ENCODE measurements at places on chromosomes 13 and 19.

- no peak for DNase-seq
These were observed 70.0 kb downstream of the ATP11A start for GRCh38 chr13:112759827-112760226.

DNA sequence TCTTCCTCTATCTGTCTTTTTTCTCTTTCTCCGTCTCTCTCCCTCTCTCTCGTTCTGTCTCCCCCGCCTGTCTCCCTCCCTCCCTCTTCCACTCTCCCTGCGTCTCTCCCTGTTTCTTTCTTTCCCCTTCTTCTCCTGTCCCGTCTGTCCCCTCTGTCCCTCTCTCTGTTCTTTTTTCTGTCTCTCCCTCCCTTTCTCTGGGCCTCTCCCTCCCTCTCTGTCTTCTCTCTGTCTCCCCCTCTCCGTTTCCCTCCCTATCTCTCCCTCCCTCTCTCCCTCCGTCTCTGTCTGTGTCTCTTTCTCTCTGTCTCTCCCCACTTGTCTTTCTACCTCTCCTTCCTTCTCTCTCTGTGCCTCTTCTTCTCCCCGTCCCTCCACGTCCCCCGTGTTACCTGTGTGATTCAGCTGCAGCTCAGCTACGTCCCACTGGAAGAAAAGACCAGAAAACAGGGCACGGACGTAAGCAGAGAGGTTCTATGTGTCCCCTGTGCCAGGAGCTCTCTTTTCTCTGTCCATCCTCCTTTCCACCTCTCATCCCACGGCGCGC lies 1.2 kb downstream of the CD70 start:
- no peak for DNase-seq

DNA sequence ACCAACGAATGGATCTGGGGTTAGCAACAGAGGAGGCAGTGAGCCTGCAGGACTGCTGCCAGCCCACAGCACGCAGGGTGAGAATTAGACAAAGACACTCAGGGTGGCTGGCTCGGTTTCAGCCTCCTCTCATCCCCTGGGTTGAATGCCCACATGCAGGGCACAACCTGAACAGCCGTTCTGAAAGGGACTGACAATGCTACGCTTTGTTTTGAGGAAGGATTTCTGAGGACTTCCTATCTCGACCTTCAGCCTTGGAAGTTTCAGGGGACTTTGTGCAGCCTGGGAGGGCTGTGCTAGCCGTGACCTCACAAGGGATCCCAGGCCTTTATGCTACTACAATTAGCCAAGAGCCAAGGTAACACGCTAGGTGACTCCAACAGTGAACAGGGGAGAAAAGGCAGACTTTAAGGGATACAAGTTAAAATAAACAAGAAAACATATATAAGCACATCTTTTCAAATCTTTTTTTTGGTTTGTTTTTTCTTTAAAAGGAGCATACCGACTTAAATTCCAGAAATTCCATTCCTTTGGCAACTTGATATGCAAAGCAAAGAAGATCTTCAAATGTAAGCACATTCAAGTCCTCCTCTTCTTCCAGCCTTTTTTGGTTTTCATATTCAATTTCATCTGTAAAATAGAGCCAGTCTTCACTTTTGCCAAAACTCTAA lies 34.5 kb upstream of the URAD start:
- DNase-seq = peak; percentile 22

DNA sequence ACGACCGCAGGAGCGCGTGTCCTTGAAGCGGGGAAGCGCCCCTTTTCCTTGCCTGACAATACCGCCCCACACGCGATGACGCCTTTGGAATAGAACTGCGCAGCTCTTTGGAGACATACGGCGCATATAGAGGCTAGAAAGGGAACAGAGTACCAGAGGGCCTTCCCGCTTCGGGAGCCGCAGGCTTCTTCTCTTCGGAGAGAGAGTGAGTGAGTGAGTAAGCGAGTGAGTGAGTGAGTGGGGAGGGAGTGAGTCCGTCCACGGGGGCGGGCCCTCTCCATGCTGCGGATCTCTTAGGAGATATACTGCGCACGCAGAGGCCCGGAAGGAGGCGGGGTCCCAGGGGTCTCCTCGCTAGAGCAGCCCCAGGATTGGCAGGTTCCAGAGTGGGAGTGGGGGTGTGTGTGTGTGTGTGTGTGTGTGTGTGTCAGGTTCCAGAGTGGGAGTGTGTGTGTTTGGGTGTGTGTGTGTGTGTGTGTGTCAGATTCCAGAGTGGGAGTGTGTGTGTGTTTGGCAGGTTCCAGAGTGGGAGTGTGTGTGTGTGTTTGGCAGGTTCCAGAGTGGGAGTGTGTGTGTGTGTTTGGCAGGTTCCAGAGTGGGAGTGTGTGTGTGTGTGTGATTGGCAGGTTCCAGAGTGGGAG lies 97.0 kb downstream of the INSR start:
- DNase-seq = peak; percentile 98

- no peak for DNase-seq
These were observed 29.9 kb upstream of the TUBGCP3 start for GRCh38 chr13:112617754-112618375.

- no peak for DNase-seq
These were observed 2.2 kb downstream of the BST2 start for GRCh38 chr19:17402982-17403855.

GRCh38 chr13:69124996-69125395 lies 982.6 kb upstream of the ATXN8OS start:
- no peak for DNase-seq

- no peak for DNase-seq
These were observed 26.2 kb downstream of the GPR42 start for GRCh38 chr19:35397064-35397463.

DNA sequence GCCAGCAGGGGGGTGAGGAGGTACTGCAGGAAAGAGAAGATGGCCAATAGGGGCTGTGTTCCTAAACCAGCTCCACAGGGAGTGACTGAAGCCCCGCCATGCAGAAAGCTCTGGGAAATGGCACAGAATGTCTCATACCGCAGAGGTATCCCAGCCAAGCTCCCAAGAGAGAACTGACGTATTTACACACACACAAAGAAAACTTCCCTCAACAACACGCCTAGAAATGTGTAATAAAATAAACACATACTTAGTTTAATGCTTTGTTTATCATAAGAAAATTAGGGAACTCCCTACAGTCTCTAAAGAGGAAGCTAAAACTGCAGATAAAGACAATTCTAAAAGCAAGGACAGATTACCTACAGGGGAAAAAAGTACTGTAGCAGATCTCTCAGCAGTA lies 40.0 kb downstream of the ESD start:
- no peak for DNase-seq

DNA sequence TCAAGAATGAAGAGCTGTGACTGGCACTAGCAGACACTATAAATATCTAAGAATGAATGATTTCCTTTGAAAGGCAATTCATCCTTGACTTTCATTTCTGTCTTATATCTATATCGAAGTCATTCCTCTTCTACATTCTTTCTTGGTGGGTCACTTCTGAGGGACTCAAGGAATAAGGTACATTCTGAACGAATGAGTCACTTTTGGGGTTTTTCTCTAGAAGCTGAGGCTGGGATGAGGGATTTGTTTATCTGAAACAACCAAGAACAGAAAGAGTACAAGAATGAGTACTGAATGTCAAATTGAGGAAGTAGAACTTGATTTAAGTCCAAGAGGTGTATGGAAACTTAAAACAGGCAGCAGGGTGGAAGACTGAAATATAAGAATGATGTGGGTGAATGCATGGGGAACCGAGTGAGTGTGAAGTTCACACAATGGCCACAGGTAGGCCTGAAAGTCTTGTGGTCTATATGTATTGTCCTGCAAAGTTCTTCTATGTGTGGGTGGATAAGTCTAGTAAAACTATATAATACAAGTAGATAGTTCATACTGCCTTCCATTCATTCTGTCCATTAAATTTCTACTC lies 343.9 kb downstream of the OXGR1 start:
- peak; percentile 89 for DNase-seq

DNA sequence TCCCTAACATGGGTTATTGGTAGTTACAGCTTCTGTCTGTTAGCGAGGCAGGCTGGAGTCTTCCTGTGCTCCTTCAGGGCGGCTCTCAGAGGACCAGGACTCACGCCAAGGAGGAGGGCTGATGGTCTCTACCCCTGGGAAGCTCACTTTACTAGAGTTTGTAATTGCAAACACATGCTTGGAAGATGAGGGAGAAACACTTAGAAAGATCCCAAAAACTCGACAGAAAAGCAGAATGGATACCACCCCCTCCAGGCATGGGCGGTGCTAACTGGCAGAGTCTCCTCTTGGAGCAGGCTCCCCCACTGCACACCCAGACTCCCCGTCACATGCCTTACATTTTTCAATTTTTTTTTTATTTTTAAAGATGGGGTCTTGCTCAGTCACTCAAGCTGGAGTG lies 62.0 kb downstream of the PARP4 start:
- peak; percentile 39 for DNase-seq

- DNase-seq = no peak
These were observed 53.7 kb downstream of the USP12 start for GRCh38 chr13:27117952-27118351.

DNA sequence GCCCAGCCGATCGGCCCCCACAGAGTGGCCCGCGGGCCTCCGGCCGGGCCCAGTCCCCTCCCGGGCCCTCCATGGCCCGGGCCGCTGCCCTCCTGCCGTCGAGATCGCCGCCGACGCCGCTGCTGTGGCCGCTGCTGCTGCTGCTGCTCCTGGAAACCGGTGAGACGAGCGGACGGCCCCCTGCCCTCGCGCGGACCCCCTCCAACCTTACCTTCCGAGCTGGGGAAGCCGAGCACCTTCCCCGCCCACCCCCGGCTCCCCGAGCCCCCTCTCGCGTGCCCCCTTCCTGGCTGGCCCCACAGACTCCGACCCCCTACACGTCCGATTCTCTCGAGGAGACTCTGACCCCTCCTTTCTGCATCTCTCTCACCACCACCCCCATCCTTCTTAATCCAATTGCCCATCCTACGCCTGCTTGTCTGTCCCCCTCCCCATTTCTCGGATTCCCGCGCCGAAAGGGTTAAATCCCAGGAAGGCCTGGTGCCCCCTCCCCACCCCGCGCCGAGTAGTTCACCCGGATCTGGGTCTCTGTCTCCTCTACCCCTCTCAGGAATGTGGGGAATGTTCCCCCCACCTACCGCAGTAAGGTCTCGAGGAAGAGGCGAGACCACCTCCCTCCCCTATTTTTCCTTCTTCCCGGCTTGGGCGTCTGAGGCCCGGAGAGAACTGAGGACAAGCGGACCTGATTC lies 502 bp downstream of the NECTIN2 start:
- peak; percentile 66 for DNase-seq

DNA sequence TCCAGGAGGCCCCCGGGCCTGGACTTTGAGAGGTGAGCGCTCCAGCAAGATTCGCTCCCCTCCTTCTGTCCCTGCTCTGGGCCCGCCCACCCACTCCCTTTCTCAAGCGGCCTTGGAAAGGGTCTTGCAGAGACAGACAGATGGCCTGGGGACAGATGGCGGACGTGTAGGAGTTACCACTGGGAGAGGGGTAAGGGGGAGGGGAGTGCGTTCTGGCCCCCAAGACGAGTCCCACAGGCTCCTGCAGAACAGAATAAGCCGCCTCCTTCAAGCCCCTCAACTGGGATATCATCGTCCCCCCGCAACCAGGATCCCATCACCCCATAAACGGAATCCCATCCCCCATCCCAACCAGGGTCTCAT lies 3.6 kb upstream of the TNFAIP8L1 start:
- no peak for DNase-seq

DNA sequence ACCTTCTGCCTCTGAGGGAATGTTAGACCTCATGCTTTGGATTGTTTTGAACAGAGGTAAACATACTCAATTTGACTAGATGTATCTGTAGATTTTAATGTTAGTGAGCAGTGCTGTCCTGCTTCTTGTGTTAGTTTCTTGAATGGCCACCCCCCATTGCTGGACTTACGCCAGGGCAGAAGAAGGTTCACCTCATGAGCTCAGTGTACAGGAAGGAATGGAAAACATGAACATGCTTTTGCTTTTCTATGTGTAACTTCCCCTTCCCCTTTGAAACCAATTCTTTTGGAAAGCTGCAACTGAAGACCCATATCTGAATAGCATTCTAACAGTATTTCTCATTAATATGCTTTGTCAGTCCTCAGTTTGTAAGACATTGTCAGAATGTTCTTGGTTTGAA lies 32.3 kb downstream of the WASF3 start:
- peak; percentile 67 for DNase-seq

- DNase-seq = no peak
These were observed 862.8 kb upstream of the SLITRK1 start for GRCh38 chr13:84745051-84745551.

DNA sequence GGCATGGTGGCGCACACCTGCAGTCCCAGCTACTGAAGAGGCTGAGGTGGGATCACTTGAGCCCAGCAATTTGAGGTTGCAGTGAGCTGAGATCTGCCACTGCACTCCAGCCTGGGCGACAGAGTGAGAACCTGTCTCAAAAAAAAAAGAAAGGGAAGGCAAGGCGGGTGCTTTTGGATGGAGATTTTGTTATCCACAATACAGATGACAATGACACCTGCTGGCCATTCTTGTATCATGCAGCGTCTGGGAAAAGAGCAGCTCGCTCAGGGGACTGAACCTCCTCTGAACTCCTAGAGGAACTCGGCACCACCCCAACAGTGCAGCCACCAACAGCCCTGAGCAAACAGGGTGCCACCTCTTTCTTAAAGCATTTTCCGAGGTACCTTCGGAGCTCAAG lies 22.8 kb downstream of the HAUS8 start:
- peak; percentile 37 for DNase-seq

- no peak for DNase-seq
These were observed 1.4 kb downstream of the NWD1 start for GRCh38 chr19:16721051-16721450.

DNA sequence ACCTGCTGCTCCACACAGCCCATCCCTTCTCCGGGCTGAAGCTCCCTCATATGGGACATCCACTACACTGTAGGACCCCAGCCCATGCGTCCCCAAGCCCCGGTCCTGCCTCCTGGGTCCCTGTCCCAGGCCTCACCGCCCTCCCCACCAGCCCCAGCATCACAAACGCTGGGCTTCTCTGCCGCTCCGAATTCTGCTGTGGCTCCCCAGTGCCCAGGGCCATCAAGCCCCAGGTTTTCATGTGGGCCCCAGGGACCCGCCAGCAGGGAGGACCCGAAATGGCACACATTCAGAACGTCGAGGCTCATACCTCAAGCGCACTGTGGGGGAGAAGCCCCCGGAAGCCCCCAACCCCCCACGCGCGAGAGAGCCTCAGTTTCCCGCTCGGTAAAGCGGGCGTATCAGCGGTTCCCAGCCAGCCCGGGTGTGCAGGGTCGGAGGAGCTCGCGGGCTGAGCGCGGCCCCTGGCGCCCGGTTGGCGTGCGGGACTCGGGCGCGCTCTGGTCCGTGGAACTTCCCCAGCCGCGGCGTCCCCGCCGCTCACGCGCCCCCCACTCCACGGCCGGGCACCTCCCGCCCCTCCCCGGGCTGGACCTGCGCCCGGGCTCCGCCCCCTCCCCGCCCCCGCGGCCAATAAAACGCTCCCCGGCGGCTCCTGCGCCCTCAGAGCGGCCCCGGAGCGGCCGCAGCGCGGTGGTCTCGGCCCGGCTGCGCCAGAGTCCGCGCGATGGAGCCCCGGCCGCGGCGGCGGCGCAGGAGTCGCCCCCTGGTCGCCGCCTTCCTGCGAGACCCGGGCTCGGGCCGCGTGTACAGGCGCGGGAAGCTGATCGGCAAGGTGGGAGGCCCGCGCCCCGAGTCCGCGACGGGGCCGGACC lies at the start of gene PLK5:
Gene PLK5, plus strand, starts transcription at position 666 of the 875 bp plus-strand sequence. CDS start 2,920 bp downstream, outside the sequence.
- DNase-seq = no peak

Measured in fibroblast of skin of right biceps (primary cell).